Non-pigmented ciliary epithelial cell (primary cell): ENCODE measurements at places on chromosomes 16 and 17.

DNA sequence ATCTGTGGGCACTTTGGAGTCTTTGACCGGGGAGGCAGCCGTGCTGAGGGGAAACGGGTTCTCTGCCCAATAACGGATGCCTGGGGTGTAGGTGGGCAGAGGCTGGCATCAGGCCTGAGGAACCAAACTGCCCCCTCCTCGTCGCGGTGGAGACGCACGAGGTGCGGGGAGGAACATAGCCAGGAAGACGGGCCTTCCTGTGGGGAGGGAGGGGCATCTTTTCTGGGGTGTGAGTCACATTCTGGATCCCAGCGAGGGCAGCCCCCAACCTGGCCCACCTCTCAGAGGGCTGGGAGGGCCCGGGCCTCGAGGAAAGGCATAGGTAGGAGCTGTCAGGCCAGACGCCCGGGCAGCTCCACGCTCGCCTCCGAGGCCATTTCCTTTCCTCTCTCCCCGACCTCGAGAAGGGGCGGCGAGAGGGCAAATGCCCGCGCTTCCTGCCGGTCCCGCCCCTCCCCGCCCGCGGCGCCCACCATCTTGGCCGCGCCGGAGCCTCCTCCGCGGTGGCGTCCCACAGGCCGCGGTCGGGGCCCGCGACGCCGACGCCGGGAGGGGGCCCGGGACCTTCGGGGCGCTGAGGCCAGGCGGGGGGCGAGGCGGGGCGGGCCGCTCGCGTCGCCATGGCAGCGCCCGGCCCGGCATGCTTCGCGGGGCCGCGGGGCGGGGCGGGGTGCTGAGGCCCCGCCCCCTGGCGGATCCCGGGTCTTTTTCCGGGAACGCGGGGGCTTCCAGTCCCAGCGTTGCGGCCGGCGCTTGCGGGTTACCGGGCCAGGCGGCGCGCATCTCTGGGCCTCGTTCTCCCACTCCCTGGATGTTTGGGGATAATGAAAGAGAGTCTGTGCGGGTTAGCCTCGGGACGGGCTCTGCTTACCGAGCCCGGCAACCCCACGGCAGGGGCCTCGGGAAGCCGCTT lies 13.2 kb downstream of the RAI1 start:
- no peak for DNase-seq

DNA sequence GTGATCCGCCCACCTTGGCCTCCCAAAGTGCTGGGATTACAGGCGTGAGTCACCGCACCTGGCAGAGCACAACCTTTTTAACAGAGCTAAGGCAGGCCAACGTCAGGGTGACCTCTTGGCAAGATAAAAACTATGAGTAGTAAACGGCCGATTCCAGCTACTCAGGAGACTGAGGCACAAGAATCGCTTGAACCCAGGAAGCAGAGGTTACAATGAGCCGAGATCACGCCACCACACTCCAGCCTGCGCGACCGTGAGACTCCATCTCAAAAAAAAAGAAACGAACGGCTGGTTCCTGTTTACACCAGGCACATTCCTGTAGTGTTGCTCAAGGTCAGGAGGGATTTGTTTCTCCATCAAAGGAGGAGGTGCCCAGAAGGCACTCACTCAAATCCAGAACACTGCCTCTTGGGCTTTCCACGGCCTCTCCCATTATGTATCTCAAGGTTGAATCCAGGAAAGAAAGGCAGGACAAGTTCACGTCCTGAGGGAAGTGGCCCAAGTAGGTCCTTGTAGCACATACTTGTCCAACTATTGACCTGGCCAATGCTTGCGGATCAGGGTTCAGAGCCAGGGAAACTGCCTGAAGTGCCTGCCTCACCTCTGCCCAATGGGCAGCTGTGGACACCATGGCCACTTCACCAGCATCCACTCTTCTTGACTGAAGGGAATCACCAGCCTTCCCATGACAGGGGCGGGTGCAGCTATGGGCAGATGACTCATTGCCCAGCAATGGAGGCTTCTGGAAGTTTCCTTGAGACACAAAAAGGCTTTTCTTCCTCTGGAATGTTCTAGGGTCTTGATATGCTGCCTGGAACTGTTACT lies 13.5 kb downstream of the KNOP1 start:
- no peak for DNase-seq

GRCh38 chr17:82461827-82462524 lies 3.4 kb downstream of the NARF start:
- no peak for DNase-seq

- DNase-seq: no peak
These were observed 167.0 kb downstream of the COPRS start for GRCh38 chr17:31692027-31692426.

DNA sequence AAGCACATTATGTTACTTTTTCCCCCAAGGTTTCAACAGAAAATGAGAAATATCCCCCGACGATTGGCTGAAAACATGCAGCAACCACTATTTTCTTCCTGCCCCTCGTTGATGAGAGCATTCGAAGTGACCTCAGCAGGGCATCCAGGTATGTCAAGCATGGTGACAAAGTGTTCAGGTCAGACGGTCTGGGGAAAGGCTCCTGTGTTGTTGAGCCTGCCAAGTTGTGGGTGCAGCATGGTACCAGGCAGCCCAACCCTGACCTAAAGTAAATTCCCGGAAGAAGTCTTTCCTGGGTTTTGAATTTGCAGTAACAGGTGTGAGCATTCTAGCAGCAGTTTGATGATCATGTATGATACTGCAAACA lies 51.7 kb upstream of the SEC14L1 start:
- no peak for DNase-seq

DNA sequence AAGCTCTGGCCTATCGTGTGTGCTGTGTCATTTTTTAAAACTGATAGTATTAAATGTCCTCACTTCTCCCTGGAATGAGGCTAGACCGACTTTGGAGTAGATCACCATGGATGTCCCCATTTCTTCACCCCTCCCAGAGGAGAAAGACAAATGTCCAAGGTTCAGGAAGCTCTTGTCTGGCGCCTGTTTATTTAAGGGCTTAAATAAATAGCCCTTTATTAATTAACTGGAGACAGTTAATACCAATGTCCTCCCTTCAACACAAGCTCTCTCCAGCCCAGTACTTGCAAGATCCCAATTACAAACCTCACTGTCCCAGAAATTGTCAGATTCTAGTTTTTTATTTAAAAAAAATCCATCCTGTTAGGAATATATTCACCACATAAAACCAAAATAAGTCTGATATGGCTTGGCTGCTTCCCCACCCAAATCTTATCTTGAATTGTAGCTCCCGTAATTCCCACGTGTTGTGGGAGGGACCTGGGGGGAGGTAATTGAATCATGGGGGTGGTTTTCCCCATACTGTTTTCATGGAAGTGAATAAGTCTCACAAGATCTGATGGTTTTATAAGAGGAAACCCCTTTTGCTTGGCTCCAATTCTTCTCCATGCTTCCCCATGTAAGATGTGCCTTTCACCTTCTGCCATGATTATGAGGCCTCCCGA lies 344.4 kb downstream of the SHISA9 start:
- no peak for DNase-seq

DNA sequence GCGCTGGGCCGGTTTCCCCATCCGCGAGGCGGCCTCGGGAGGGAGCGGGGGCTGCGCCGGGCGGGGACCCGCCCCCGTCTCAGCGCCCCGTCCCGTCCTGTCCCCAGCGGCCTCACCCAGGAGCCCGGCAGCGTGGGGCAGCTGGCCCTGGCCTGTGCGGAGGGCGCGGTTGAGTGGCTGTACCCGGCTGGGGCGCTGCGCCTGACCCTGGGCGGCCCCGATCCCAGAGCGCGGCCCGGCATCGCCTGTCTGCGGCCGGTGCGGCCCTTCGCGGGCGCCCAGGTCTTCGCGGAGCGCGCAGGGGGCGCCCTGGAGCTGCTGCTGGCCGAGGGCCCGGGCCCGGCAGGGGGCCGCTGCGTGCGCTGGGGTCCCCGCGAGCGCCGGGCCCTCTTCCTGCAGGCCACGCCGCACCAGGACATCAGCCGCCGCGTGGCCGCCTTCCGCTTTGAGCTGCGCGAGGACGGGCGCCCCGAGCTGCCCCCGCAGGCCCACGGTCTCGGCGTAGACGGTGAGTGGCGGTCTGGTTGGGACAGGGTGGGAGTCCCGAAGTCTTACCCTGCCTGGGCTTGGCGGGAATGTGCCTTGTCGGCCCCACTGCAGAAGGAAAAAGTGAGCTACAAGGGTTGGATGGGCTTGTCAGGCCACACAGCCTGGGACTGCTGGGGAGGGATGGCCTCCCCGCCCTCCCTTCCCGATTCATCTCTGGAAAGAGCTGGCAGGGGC lies 720 bp downstream of the METRN start:
- no peak for DNase-seq

DNA sequence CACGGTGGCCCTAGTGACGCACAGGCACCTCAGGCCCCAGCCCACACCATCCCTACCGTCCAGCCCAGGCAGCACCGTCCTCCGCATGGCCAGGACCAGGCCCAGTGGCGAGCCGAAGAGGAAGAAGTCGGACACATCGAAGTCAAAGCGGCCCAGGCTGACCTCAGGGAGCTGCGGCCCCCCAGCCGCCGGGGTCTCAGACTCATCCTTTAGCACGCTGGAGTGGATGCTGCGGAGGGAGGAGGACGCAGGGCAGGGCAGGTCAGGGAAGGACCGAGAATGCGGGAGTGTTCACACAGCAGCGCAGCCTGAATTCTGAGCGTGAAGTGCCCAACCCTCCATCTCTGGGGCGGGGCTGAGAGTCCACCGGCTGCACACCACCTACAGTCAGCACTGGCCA lies 30.1 kb downstream of the PIMREG start:
- DNase-seq: no peak

- DNase-seq: no peak
These were observed 95.1 kb downstream of the GRIN2A start for GRCh38 chr16:10087151-10087550.

DNA sequence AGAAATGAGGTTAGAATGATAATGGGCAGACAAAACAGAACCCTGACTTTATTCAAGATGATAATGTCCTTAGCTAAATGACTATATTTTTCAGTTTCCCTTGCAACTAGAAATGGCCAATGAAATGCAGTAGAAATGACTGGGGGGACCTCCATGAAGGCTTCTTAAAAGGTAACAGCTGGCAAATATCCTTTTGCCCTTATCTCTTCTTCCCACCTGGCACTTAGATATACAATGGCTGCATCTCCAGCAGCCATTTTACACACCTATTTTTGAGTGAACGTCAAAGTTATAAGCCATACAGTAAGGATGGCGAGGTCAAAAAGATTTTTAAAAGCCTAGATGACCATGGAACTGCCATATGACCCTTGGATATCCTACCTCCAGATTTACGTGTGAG lies 39.9 kb downstream of the USP32 start:
- no peak for DNase-seq

DNA sequence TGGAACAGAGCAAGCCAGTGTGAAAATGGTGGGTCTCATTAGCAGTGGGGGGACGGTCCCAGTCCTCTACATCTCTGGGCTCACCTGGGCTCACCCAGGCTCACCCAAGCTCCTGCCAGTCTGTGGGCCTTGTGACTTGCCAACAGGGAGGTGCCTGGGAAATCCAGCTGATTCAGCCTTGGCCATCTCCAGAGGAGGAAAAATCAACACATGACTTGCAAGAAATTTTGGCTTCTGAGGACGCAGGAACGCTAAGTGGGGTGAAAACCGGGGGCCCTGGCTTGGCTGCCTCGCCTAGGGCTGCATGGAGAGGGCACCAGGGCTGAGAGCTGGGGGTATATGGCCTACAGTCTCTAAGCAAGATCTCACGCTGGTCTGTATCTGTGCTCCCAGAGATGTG lies 47.7 kb downstream of the VAC14 start:
- no peak for DNase-seq

GRCh38 chr17:34156741-34157589 lies 98.1 kb upstream of the CCL2 start:
- no peak for DNase-seq

DNA sequence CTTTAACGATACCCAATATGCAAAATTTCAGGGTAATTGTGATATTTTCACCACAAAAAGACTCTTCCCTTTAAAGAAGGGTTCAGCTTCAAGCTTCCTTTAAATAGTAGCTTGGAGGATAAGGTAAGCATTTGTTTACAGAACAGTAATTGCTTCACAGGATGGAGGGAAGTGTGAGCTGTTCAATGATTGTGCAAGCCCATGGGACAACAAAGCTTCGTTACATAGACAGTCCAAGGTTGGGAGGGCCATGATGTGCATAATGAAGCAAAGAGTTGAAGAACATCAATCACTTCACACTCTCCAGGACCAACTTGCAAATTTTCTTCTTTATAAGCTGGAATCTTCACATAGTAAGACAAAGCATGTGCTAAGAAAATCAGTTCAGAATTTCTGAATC lies 145.0 kb upstream of the ASIC2 start:
- DNase-seq: no peak

DNA sequence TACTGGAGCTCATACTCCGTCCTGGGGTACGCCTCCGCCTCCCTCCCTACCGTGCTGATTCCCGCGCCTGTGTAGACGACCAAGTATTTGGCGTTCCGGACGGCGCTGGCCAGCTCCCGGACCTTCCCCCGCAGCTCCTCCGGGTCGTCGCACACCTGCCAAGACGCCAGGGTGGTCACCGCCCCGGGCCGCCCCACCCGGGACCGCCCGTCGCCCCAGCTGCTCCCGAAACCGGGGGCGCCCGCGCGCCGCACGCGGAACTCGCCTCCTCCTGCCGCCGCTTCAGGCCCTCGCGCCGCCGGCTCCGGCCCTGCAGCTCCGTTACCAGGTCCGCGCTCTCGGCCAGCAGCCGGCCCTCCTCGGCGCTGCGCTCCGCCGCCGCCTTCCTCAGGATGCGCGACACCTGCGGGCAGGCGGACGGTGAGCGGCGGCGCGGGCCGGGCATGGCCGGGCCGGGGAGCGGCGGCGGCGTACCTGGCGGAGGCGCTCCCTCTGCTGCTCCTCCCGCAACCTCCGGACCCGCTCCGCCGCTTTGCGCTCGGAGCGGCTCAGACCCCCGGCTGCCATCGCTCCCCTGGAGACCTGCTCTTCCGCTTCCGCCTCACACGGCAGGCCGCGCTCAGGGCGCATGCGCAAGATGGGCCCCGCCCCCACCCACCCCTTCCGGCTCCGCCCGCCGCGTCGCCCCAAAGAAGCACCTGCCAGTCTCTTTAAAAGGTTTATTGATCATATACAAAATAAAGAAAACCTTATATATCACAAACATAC lies at the start of gene SIRT7:
Gene SIRT7 (minus strand): TSS at position 612 of the 768 bp plus-strand sequence. CDS start 45 bp downstream, at position 567.
- DNase-seq: no peak

DNA sequence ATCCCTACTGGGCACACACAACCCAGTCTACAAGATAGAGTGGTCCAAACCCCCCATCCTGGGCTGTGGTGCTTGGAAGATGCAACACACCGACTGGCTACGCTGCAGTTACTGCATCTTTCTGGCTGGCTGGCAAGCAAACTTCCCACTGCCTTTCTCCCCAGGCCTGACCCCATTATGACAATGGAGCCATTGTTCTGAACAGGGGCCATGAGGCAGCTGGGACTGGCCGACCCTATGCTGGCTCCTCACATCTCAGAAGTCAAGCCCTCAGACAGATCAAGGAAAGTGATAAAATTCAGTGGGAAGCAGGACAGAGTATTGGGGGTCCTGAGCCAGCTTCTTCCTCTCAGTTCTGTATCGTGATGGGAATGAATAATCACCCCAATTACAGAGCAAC lies 364.1 kb upstream of the ASIC2 start:
- no peak for DNase-seq
